M059J (cell line): ENCODE measurements at places on chromosomes 7 and 10.

- peak; percentile 49 for DNase-seq
Observed at GRCh38 chr10:20891338-20891714, 5.8 kb downstream of the NEBL start.

DNA sequence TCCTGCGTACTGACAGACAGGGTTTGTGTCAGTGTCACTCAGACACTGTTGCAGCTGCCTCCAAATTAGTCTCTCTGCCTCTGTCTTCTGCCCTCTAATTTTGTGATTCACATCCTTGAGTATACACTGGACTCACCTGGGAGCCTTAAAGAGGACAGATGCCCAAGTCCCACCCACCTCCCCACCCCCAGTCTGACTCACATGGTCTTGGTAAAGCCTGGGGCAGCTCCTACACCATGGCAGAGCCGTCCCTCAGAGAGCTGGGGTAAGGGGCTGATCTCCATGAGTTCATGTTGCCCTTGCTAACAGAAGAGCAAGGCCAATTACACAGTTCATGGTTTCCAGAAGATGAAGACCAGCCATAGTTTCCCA, 197.6 kb upstream of the STK17A start:
- DNase-seq = no peak

GRCh38 chr7:99108613-99109012, 35.3 kb downstream of the SMURF1 start:
- DNase-seq = peak; percentile 24

- peak; percentile 78 for DNase-seq
Observed at GRCh38 chr10:77187376-77187999, 450.1 kb downstream of the KCNMA1 start.

DNA sequence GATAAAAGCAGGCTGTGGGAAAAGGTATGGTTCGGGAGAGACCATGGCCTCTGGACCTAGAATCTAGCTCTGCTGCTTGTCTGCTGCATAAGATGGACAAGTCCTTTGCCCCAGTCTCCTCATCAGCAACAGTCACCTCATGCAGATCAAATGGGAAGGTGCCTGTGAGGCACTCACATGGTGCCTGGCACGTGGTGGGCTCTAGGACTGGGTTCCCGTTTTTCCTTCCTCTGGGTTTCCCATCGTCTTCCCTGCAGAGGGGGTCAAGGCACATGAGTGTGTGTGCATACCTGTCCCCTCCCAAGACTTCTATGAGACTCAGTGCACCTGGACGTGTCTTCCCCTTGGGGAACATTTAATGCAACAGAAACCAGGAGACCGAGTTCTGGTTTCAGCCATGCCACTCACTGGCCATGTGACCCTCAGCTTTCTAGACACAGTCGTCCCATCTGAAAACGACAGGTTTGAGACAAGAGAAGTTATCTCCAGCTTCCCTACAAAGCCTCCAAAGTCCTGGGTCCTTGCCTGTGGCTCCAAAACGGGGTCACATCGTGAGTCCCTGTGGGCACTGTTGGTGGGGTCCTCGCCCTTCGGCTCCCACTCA, 95.9 kb upstream of the NPTX2 start:
- DNase-seq = no peak

- DNase-seq = no peak
Observed at GRCh38 chr7:135195968-135196629, 15.2 kb downstream of the WDR91 start.

GRCh38 chr10:34323192-34323591, 491.9 kb downstream of the PARD3 start:
- peak; percentile 18 for DNase-seq

GRCh38 chr7:69613846-69614245, 15.6 kb downstream of the AUTS2 start:
- no peak for DNase-seq

GRCh38 chr10:76070916-76071315, 639.5 kb downstream of the LRMDA start:
- no peak for DNase-seq

DNA sequence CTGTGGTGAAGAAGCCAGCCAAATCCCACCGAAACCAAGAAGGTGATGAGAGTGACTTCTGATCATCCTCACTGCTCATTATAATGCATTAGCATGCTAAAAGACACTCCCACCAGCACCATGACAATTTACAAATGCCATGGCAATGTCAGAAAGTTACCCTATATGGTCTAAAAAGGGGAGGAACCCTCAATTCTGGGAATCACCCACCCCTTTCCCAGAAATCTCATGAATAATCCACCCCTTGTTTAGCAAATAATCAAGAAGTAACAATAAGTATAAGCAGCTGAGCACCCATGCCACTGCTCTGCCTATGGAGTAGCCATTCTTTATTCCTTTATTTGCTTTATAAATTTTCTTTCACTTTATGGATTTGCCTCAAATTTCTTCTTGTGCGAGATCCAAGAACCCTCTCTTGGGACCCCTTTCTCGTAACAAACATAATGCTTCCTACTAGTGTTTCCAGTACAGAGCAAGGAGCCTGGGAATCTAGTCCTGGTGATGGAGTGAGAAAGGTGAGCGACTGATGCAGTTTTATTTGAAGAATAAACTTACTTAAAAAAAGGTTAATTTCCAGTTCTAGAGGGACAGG, 18.4 kb upstream of the EXOC6 start:
- no peak for DNase-seq

GRCh38 chr7:150587551-150587950, 20.4 kb downstream of the GIMAP4 start:
- no peak for DNase-seq

DNA sequence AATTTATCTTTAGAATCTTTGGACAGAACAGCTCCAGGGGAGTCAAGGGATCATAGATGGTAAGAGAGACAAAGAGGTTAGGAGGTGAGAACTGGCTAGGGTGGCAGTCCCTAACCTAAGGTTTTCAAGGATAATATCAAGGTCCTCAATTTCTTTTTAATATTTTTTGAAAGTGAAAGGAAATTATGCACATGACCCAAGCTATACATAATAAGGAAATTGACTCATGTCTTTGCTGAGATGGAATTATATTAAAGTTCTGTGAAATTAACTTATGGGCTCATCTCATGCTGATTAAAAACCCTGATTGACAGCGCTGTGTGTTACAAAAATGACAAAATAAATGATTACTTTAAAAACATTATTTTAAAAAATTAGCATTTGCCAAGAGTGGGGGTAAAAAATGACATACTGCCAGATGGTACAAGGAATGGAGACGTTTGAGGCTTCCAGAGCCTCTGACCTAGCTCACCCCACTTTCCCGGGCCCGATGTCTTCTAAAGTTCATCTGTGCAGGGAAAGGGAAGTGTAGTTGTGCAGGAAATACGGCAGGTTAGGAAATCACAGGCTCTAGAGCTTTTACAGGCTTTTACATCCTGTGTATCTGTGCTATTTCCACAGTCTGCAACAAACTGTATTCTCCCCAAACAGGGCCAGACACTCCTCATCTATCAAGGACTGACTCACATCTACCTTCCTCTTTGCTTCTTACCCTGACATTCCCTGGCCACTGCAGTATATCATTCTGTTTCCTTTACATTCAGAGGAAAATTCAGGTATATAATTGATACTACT, 185.6 kb upstream of the PRSS58 start:
- no peak for DNase-seq
